Hematopoietic multipotent progenitor cell treated with erythropoietin and hydrocortisone succinate and interleukin-3 and kit ligand, for 6 days (in vitro differentiated cells): ENCODE measurements at places on chromosomes 12 and 14.
A peak's percentile ranks its signal among the peaks of the same experiment; 100 is the strongest.

DNA sequence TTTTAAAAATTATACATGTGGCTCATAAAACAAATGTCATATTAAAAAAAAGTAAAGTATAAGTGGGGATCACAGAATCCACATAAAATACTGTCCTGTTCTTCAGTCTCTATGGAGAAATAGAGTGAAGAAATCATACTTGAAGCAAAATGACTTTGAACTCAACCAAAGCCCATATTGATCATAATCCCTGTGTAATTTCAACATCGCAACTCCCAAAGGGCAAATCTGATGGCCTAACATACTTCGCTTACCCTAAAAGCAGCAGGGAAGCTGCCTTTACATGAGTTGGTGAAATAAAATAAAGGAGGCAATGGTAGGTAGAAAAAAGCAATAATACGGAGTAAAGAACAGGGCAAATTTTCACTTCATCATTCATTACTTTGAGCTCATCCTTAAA is 101.8 kb downstream of the CEP128 start:
- no peak for DNase-seq

DNA sequence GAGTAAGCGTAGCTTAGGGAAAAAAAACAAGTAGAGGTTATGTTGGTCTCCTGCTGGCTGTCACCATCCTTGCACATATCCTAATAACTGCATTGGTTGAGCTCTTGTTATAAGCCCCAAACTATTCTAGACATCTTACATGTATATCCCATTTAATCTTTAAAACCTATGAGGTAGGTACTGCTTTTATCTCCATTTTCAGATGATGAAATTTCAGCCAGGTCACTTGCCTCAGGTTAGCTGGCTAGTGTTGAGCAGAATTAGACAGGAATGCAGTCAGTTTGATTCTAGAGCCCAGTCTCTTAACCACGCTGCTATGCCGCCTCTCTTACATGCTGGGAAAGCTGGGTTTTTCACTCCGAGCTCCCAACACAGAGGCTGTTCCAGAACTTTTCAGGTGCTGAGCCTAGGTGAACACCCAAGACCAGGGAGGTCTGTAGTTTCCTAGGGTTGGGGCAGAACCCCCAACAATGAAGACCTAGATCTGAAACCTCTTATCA is 269.9 kb upstream of the RGS6 start:
- DNase-seq: no peak

DNA sequence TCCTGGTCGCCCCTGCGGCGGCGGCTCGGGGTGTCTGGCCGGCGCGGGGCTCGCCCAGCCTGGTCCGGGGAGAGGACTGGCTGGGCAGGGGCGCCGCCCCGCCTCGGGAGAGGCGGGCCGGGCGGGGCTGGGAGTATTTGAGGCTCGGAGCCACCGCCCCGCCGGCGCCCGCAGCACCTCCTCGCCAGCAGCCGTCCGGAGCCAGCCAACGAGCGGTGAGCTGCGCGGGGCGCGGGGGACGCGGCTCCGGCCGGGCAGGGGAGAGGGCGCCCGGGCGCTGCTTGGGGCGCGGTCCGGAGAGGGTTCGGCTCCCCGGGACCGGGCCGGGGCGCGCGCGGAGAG is at the start of gene LGALS3:
LGALS3 (plus strand) TSS at position 167 of the 342 bp plus-strand sequence. CDS start 8,122 bp downstream, outside the sequence.
- DNase-seq: peak; percentile 79

GRCh38 chr12:120261951-120262851 is 3.3 kb downstream of the PXN start:
- peak; percentile 39 for DNase-seq

GRCh38 chr14:72418806-72419205 is 475.1 kb downstream of the DPF3 start:
- no peak for DNase-seq

DNA sequence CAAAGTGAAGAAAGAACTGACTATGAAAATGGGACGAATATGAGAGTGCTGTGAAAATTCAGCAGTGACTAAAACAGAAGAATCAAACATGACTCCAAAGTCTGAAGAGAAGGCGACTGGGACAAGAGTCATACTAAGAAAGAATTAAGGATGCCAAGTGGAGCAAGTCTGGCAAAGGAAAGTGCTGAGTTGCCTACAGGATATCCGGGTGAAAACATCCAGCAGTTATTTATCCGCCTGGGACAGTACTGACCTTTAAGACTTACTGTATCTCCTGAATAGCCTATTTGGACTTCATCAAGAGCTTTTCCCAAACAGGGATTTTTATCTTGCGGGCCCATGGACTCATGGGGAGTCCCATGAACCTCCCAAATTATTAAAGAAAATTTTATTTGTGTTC is 41.1 kb downstream of the KICS2 start:
- no peak for DNase-seq

GRCh38 chr12:108238474-108238873 is 100.6 kb downstream of the CMKLR1 start:
- no peak for DNase-seq

DNA sequence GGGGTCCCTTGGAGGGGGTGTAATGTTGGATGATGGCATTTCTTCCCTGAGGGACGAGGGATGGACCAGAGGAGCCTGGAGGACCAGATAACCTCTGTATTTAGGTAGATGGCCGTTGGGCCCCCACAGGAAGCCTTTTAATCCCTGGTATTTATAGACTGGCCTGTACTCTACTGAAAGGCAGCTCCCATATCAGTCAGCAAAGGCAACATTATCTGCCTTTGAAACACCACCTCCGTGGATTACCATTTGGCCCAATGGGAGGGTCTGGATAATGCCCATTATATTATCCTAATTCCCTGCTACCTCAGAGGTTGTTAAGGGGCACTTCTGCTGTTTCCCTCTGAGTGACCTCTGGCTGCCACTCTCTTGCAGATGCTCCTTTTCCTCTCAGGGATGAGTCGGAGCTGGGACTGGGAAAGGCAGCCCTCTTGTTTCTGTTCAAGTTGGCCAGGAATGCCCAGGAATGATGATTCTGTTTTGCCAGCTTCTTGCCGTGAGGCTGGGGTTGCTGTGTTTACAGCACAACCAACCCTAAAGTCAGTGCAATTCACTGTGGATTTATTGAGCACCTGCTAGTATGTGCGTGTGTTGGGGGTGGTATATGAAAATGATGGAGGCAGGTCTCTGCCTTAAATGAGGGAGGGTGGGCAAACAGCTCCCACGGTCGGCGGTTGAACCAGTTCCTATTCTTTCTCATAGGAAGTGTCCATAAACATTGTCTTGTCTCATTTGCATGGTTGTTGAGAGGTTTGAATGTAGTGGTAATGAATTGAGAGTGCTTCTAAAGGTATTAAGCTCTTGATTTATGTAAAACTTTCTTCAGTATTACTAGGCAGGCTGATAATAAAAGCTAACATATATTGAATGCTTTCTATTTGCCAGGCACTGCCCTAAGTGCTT is 18.1 kb downstream of the SUSD6 start:
- DNase-seq: peak; percentile 68

GRCh38 chr12:117360222-117360550 is 1.2 kb downstream of the NOS1 start:
- no peak for DNase-seq

GRCh38 chr12:64098709-64099354 is 123.3 kb downstream of the KICS2 start:
- DNase-seq: no peak

GRCh38 chr12:64172143-64172970 is 49.7 kb downstream of the KICS2 start:
- DNase-seq: no peak

GRCh38 chr14:81453166-81453766 is 53.1 kb upstream of the STON2 start:
- peak; percentile 85 for DNase-seq

DNA sequence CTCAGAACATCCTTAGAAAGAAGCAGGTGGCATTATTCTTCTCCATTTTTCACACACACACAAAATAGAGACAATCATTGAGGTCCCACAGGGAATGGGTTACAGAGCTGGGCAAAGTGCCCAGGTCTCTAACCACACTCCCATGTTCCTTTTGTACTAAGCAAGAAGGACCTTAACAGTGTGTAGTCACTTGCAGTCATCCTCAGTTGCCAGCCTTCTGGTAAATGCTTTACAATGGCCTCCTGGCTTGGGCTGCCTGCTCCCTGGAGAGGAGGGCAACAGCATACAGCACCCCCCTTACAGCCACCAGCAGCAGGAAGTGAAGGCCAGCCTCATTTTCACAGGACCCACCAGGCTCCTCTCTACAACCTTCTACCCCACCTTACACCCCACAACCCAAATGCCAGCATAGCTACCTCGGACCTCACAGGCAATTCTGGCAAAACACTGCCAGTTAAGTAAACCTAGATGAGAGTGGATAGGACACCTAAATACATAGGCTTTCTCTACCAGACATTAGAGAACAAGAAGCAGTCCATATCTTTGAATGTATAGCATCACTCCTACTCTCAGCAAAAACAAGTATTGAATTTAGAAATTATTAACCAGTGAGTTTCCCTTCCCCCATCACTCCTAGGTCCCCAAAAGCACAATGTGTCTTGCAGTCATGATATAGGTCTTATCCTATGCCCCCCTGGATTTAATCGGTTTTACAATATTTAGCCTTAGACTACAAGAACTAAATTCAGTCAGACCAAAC is 88.1 kb downstream of the PPP2R5E start:
- peak; percentile 90 for DNase-seq

GRCh38 chr12:83641789-83642188 is 955.1 kb downstream of the TMTC2 start:
- no peak for DNase-seq

DNA sequence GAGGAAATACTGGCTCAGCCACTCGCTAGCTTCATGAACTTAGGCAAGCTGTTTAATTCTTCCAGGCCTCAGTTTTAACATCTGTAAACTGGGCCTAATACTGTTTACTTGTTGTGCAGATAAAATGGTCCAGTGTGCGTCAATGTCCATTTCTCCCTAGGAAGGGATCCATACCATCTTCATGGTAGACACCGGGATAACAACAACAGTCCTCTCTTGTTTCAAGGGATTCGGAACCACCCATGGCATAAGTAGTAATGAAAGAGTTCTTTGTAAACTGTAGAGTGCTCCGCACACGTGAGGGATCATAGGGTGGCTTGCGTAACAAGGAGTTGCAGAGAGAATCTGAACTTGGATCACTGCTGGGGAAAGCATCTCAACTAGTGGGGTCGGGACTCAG is 17.3 kb upstream of the CHGA start:
- no peak for DNase-seq

DNA sequence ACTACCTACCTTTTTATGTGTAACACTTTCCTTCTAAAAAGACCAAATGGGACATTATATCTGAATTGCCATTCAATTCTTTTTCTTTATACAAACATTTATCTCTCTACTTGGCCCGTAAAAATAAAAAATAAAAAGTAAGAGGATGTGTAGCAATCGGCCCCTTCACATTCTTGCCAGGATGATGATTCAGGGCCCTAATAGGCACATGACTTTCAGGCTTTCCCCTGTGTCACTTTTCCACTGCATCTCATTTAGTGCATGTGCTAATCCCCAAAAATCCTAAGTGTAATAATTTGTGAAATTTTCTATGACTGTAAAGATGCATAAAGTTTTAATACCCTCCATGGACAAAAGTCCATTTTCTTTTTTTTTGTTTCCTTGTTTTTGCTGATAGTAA is 23.0 kb upstream of the ATP2B1 start:
- DNase-seq: no peak

DNA sequence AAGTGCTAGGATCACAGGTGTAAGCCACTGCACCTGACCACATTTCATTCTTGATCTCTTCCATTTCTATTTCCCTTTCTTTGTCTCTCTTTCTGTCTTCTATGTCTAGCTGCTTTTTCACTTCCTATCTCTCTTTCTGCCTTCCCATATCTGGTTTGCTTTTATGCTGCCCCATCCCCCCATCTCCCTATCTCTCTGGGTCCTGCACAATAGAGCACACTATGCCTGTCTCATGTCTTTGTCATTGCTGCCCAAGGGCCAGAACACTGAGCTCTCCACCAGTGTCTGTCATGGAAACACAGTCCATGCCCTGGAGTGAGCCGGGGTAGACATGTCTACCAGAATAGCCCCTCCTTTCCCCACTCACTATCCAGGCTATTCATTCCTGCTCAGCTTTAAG is 12.3 kb upstream of the RARG start:
- DNase-seq: peak; percentile 82
